ENCODE measurements at places on chromosomes 11 and 22.

DNA sequence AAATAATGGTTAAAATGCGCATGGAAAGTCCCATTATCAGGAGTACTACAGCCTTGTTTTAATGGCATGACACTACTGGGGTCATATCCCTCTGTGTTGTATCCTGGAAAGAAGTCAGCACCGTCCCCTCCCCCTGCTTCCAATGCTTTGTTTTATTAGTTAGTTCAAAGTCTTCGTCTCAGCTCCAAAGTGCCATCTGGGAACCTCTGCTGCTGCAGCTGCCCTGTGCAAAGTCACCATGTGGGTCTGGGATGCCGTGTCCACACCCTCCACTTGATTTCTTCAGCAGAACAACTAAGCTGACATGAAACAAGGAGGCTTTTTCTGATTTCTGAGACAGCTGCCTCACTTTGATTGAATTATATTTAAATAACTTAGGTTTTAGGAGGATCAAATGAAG, 29.5 kb upstream of the NCAM1 start:
- no peak for DNase-seq

GRCh38 chr22:27131346-27131745, 474.0 kb downstream of the MIAT start:
- DNase-seq, result no peak

DNA sequence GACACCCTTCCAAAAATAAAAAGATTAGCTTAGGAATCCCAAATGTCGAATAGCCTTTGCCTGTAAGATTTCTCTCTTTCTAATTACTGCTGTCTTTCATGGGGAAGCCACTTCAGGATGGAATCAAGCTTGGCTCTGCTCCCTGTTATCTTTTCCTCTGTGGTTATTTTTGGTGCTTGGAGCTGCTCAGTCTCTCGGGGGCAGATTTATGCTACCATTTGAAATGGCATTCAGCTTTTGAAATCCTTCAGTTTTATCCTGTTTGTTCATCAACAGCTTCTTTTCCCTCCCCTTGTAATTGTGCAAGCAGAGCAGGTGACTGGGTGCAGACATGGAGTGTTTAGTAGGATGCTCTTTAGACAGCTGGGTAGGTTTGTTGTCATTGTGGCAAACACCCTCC, 111.0 kb downstream of the DBX1 start:
- DNase-seq, result no peak

DNA sequence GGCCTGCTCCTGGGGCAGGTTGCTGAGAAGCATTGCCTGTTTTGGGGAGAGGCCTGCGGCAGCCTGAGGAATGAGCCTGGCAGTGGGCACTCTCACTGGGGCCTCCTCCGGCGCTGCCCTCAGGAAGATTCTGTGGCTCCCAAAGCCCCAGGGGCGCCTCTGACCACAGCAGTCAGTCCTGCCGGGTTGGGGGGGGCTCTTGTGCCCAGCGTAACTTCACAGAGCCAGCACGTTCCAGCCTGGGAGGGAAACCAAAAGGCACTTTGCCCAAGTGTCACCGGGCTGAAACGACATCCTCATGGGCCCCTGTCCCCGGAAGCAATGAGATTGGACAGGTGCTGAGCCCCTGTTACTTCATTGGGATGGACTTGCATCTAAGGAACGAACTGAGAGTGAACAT, 4.3 kb upstream of the LRP5 start:
- no peak for DNase-seq

DNA sequence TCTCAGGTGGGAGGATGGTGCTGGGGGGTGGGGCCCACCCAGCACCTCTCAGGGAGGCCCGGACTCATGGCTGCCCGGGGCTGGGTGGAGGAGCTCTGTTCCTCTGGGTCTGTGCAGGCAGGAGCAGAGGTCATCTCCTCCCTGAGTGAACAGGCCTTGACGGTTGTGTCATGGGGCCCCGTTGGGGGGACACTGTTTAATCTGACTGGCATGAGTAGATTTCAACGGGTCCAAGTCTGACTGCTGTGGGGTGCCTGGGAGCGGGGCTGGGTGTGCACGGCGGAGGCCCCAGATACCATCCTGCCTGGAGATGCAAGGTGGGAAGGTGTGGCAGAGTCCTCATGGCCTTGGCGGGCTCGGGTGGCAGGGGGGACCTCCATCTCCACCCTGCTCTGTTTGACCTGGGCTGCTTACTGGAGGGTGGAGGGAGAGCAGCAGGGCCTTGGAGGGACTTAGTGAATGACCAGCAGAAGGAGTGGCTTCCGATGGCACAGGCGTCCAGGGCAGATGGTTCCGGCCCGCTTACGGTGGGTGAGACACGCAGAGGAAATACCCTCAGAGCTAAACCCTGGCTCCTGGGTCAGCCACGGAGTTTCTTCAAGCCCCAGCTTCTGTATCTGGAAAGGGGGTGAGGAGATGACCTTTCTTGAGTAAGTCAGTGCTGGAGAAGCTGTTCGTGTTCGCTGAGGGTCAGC, 48.7 kb downstream of the SMIM38 start:
- DNase-seq, result no peak

- DNase-seq, result no peak
These were observed 7.5 kb downstream of the FXYD6 start for GRCh38 chr11:117868815-117869561.

DNA sequence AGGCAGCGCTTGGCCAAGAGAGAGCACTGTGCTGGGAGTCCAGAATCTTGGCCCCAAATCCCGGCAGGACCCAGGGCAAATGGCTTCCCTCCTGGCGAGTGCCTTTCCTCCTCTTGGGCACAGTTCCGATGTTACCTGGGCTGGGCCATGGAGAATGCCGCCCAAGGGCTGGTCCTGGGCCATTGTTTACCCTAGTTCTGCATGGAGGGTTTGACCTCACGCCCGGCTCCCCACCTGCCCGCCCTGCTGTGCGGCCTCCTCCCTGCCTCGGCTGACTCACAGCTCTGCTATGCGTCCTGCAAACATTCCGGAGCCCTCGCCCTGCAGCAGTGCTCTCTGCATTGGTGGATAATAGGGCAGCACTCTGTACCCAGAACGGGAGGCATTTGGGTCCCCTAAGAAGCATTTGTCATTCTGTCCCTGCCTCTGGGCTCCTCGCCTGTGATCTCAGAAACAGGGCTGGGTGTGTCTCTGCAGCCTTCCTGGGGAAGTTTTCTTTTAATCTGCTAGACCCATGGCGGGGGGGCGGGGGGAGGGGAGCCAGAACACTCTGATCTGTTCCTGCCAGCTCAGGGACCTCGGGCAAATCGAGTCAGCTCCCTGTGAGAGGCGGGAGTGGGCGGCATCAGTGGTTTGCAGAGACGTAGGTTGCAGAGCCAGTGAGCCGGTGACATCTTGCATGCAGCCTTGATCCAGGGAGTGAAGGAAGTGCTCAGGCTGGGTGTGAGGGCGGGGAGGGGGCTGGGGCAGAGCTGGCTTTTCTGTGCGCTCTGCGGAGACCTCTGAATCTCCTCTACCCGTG, 32.9 kb upstream of the SMIM38 start:
- DNase-seq, result peak; percentile 10

GRCh38 chr11:134678744-134679143, 266.7 kb upstream of the B3GAT1 start:
- no peak for DNase-seq

DNA sequence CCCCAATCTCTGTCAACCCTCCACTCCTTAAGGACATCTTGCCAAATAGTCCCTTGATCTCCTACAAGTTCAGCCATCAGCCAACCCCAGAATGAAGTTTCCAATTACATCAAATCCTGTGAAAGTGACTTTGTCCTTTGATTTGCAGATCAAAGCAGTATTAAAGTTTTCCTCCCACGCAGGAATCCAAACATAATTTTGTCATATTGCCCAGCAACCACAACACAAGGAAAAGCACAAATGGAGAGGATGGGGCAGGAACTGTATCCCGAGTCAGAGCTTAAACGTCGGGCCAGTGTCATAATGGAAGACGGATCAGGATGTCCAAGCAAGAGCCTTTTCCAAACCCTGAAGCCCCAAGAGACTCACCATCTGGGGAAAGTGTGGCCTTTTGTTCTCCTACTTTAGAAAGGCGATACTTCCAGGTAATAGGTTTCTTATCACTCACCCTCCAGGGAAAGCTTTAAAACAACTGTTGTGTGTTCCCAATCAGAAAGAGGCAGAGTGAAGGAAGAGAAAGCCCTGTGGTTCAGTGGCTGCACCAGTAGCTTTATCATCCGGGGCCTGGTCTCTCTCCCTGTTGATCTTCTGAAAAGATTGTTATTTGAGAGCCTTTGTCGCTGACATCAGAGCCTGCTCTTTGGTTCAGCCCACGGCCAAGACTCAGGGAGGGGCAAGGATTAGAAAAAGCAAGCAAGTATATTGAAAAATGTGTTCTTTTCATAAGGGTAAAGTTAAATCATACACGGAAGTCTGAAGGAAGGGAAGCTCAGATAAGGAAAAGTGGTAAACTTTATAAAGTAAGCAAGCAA, 41.7 kb downstream of the EXPH5 start:
- no peak for DNase-seq

GRCh38 chr11:46983598-46983997, 47.0 kb downstream of the CSTPP1 start:
- no peak for DNase-seq

DNA sequence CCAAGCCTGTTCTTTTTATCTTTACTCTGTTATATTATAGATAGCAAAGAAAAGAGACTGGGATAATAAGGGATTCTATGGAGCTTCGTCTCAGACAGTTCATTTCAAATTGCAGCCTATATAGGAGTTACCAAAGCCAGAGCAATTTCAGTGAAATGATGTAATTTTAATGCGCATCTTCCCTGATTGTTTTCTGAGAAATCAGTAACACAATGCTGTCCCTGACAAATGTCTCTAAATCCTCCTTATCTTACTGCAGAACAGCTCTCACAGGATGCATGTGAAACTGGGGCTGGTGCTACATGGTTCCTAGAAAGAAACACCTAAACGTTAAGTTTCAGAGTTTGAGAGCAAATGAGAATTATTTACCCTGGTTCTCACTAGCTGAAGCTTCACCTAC, 467.9 kb upstream of the ANO3 start:
- no peak for DNase-seq

DNA sequence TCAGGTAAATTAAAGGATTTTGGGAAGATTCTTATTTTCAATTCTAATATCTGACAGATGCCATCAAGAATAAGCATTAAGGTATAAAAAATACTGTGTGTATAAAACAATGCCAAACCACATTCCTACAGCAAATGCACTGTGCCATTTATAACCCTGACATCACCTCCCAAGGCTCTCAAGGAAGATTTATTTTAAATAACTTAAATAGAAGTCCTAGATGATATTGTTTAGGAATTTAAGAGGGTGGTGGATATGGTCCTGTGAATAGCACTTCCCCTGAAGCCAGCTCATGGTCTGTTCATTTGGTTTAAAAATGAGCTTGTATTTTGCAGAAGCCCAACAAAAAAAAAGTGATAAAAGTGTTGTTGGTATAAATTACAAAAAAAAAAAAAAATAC, 32.1 kb downstream of the PPIL2 start:
- DNase-seq, result no peak

- DNase-seq, result no peak
These were observed 12.1 kb upstream of the EIF3D start for GRCh38 chr22:36540867-36541642.

DNA sequence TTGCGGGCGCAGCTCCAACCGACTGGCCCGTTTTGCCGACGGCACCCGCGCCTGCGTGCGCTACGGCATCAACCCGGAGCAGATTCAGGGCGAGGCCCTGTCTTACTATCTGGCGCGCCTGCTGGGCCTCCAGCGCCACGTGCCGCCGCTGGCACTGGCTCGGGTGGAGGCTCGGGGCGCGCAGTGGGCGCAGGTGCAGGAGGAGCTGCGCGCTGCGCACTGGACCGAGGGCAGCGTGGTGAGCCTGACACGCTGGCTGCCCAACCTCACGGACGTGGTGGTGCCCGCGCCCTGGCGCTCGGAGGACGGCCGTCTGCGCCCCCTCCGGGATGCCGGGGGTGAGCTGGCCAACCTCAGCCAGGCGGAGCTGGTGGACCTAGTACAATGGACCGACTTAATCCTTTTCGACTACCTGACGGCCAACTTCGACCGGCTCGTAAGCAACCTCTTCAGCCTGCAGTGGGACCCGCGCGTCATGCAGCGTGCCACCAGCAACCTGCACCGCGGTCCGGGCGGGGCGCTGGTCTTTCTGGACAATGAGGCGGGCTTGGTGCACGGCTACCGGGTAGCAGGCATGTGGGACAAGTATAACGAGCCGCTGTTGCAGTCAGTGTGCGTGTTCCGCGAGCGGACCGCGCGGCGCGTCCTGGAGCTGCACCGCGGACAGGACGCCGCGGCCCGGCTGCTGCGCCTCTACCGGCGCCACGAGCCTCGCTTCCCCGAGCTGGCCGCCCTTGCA, 1.0 kb downstream of the FJX1 start:
- DNase-seq, result no peak

GRCh38 chr22:42724062-42724461, 3.4 kb upstream of the A4GALT start:
- DNase-seq, result no peak

DNA sequence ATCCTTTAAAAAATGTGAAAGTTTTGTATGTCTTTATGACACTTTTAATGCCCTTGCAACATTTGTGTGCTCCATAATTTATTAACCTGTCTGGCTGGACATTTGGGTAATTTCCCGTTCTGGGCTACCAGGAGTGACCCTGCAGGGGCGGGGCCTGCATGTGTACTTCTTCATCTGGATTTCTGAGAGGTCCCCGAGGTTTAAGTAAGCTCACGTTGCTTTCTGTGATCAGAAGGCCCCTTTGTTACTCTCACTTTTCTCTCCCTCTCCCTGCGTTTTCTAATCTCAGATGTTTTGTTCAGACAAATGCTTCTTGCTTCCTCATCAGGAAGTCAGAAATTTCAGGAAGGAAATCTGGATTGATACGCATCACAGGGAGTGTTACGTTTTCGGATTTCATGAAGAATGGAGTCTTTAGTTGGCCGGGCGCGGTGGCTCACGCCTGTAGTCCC, 78.9 kb upstream of the CRYBB3 start:
- no peak for DNase-seq

DNA sequence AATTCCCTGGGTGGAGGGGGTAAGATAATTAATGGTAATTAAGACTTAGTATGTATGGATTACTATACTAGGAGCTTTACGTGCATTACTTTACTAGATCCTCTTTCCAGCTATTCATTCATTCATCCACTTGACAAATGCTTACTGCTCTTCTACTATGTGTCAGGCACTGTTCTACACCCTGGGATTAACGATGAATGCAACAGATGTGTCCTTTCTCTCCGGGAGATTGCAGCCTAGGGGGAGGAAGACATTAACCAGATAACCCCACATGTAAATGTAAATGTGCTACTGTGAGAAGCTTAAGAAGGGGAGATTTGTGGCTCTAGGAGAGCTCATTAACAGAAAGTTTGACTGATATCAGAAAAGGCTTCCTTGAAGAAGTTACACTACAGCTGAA, 1.7 kb downstream of the ANKK1 start:
- no peak for DNase-seq
